ENCODE measurements at places on chromosomes 5 and 9.

DNA sequence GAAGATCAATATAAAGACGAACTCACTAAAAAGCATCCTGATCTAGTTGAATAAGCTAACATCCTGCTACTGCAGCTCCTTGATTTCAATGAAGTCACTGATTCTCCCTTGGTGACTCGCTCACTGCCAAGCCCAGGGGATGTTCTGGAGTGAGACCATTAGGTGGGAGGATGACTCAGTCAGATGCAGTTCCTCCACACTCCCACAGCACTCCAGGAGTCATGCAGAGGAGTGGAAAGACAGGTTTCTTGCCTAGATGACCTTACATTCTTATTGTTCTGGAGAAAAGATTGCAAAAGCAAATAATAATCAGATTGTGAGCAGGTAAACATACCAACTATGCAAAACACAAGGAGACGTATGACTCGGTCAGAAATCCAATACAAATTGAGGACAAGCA is 15.3 kb downstream of the GCNT4 start:
- DNase-seq: no peak

DNA sequence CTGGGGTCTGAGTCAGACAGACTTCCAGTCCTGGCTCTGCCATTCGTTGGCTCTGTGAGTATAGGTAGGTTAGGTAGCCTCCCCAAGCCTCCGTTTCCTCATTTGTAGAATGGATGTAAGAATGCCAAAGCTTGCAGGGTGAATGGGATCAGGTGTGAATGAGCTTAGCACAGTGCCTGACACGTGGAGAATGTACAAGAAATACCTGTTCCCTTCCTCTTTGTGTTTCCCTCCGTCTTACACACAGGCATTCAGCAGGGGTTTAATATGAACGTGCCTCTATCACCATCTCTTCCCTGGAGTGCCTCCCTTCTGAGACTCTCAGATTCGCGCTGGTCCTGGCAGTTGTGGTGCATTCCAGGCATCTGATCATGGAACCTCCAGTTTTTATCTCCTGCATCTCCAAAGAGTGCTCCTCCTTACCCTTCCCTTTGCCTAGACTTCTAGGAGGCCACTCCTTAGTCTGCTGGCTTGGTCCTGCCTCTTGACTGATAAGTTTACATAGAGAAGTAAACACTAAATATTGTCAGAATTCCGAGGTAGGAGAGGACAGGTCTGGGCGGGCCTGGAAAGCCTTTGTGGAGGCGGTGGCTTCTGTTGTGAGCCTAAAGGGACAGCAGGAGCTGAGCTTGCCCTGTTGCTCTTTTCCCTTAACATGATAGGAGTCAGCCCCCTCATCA is 199.4 kb downstream of the AOPEP start:
- DNase-seq: no peak

DNA sequence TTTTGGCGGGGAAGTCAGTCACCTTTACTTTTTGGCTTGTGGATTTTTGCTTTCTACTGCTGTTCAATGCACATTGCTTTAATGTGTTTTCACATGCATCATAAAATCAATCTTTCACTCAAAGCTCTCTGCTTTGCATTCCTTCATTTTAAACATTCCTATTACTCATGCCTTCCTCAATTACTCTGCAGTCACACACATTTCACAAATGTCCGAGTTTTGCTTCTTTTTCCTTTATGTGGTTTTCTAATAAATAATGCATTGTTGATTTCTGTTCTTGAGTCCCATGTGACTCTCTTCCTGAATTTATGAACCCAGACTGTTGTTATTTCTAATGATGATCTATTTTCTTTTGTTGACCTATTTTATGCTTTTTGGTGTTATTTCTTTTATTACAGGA is 82.3 kb upstream of the EPB41L4B start:
- no peak for DNase-seq

DNA sequence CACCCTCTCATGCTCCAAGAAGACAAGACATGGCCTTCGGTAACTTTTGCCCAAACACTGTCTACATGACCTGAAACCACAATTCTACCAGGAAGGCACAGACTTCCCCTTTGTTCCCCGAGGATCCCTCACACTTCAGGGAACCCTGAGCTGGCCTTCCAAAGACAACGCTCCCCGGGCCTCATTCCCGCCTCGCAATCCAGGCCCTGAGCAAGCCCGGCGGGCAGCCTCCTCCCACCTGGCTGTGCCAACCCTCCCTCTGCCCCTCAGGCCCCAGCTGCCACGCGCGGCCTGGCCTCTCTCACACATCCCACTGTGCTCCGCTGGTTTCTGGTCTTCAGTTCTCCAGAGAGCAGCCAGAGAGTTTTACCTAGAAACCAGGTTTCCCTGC is 7.3 kb downstream of the QSOX2 start:
- DNase-seq: no peak

GRCh38 chr5:124289641-124290311 is 456.7 kb downstream of the ZNF608 start:
- DNase-seq: no peak

DNA sequence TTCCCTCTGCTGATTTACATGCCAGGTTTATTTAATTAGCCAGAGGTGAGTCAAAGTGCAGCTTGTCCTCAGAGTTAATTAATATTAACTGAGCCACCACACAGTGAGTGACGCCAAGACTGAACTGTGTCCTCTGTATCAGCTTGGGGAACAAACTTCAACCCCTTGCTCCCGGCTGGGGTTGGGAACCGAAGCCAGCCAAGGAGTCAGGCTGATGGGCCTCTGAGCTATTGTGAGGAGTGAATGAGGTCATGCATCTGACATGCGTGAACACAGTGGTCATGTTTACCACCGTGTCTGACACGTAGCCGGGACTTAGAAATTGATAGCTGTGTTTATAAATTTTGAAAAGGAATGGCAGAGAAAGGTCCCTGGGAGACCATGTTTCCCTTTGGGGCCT is 17.1 kb downstream of the IGIP start:
- DNase-seq: no peak

GRCh38 chr5:54658010-54658409 is 140.5 kb downstream of the SNX18 start:
- DNase-seq: no peak

GRCh38 chr5:181191526-181192336 is 13.3 kb downstream of the TRIM7 start:
- DNase-seq: peak; percentile 93

- no peak for DNase-seq
These were observed at the start of gene RHOBTB3 for GRCh38 chr5:95730730-95731570. Gene RHOBTB3, plus strand, starts transcription at chr5:95731336. Its CDS starts 347 bp downstream, at chr5:95731683.

Data from stimulated activated CD8-positive, alpha-beta memory T cell treated with anti-CD3 and anti-CD28 coated beads, Interleukin-15, amount 100 ng/mL, for 1 hour (primary cell).